Muscle of leg (tissue), 16 donors: ENCODE measurements at places on chromosomes 6 and 20. TPM values are rescaled to one million over a fixed set of nuclear protein-coding genes. Genes with fewer than 3 reads are reported as not detected.

PRSS35 gene
- total RNA-seq = 102 TPM

MUCL3 gene
- not detected for total RNA-seq

SLC22A1 gene
- 1.2 TPM for total RNA-seq

NKX2-4 gene
- not detected for total RNA-seq

ULBP3 gene
- total RNA-seq = 3.9 TPM

CTSA gene
- 38.9 TPM for total RNA-seq

FAM209B gene
- total RNA-seq = 0.13 TPM

TRIM15 gene
- not detected for total RNA-seq

CST3 gene
- 70.0 TPM for total RNA-seq

MOCS1 gene
- 5.8 TPM for total RNA-seq

CLPSL1 gene
- not detected for total RNA-seq

FABP7 gene
- total RNA-seq = 0.66 TPM

ANGPT4 gene
- 0.04 TPM for total RNA-seq

TINAG gene
- total RNA-seq = 0.04 TPM

FKBP1C gene
- total RNA-seq = 0.13 TPM

TP53TG5 gene
- total RNA-seq = not detected

SNX21 gene
- total RNA-seq = 29.5 TPM

TMEM239 gene
- not detected for total RNA-seq

TOMM34 gene
- total RNA-seq = 9.7 TPM

TSPO2 gene
- 0.22 TPM for total RNA-seq

GINS1 gene
- 5.2 TPM for total RNA-seq

KCNB1 gene
- total RNA-seq = 2.7 TPM

TMEM244 gene
- 0.22 TPM for total RNA-seq

PRICKLE4 gene
- total RNA-seq = 2.6 TPM

HTR1E gene
- total RNA-seq = not detected

TOP1 gene
- total RNA-seq = 17.2 TPM

CCR6 gene
- not detected for total RNA-seq

XKR7 gene
- 0.04 TPM for total RNA-seq

SLC26A8 gene
- total RNA-seq = not detected

SLC17A3 gene
- total RNA-seq = not detected

HLA-DOB gene
- 0.09 TPM for total RNA-seq

SLC22A3 gene
- total RNA-seq = 8.2 TPM

BEND6 gene
- 0.27 TPM for total RNA-seq

ID4 gene
- 4.6 TPM for total RNA-seq

ZSCAN16 gene
- 4.8 TPM for total RNA-seq

C2 gene
- 3.7 TPM for total RNA-seq

MLN gene
- not detected for total RNA-seq

HLA-DRB5 gene
- total RNA-seq = 8.4 TPM

NRN1 gene
- 23.9 TPM for total RNA-seq

AFDN gene
- 60.3 TPM for total RNA-seq
